ENCODE measurements at places on chromosomes 2 and 18.

- no peak for DNase-seq
These were observed 4.6 kb upstream of the ANKAR start for GRCh38 chr2:189669913-189670312.

DNA sequence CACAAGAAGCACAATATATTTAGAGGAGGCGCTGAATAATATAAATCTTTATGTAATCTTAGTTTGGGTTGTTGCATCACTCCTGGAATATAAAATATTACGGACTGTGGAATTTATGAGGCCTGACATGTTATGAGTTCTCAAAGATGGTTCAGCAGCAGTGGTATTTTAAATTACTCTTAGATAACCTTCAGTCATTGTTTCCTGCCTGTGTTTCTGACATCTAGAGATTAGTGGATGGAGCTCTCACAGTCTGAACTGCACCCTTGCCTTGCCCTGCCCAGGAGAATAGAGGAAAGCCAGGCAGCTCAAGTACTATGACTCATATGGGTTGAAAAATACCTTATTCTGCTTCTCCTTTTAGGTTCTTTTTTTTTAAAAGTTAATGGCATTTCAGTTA lies 70.0 kb downstream of the ACSL3 start:
- no peak for DNase-seq

DNA sequence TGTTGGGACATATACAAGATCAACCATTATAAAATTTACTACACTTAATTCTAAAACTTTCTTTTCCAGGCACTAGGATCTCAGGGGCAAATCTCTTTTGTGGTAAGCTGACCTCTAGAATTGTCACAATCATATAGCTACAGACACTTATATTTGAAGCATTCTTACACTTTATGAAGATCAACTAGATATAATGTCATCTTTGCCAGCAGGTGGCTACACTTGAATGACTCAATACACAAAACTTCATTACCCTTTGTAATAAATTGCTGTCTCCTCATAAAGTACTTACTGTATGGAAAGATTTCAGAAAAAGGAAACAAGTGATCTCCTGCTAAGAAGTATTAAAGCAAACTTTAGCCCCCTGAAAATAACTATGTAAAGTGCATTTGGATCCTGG lies 77.8 kb downstream of the RDH14 start:
- DNase-seq = no peak

DNA sequence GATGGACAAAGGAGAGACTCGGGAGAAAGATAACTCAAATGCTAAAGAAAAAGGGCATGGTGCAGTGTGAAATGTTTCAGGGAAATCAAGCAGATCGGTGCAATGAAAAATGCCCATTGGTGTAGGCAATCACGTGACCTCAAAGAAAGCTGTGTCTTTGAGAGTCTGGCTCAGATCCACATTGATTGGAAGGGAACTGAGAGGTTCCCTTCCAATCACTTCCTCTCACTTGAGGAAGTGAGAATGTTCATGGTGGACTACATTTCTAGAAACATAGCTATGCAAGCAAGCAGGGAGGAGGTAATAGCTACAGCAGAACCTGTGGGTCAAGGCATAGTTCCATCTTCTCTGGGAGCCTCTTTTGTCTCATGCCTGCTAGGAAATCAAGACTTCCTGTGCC lies 187.4 kb downstream of the LPIN1 start:
- no peak for DNase-seq

DNA sequence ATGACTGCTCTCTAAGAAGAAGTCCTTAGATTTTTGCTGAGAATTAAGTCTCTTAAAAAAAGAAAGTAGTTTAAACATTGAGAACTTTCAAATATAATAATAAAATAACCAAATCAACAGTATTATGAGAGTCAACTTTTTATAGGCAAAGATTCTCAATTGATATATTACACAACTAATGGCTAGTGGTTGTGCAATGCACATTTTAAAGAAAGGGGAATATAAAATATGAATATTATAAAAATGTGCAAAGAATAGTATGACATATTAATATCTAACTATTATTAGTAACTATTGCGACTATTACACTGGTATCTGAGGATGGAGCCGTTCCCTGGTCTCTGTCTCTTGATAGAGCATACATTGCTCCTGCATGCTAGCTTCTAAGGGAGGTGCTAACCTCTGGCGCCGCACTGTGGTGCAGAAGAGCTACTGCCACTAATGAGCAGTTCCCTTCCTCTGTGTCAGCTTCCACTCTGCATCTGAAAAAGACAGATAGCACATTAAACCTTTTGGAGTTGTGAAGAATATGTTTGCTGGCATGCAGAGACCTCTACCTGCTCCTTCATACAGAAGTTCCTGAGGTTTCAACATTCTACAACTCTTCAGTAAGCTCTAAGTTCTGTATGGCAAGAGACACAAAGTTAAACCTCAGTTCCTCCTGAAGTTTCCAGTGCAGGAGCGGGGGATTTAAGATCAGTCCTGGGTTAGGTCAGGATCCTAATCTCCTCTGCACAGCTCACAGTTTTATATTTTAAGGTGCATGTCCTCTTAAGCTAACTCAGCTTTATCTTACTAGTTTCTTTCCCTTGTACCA lies 3.5 kb upstream of the SLC9A2 start:
- DNase-seq = no peak

DNA sequence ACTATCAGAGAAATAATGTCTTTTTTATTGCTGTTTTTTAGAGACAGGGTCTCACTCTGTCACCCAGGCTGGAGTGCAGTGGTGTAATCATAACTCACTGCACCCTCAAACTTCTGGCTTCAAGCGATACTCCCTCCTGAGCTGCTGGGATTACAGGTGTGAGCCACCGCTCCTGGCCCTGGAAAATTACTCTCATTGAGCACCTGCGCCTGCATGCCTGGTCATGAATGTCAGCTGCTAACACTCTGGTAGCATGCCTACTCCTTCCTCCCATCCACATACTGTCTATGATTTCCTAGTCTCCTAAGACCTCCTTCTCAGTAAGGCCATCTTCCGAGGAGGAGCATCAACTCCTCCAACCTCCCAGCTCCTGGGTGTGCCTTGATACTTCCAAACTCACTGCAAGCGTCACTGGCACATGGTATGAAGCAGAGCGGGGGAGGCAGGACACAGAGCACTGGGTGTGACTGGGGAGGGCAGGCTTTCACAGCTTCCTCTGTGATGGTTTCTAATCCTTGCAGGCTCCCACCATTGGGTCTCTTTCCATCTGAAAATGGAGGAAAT lies 1.6 kb upstream of the MAP2 start:
- DNase-seq = no peak

- DNase-seq = no peak
These were observed 132.8 kb upstream of the TTC39C start for GRCh38 chr18:23881778-23882177.

- DNase-seq = no peak
These were observed 33.4 kb downstream of the DRC1 start for GRCh38 chr2:26435106-26435505.

- DNase-seq = no peak
These were observed 3.5 kb downstream of the TRIB2 start for GRCh38 chr2:12720278-12720620.

GRCh38 chr2:130342533-130343275 lies at the start of gene IMP4:
TSS of gene IMP4 (plus strand) at chr2:130342897. CDS start at chr2:130342933, 36 bp downstream.
- peak; percentile 98 for DNase-seq

DNA sequence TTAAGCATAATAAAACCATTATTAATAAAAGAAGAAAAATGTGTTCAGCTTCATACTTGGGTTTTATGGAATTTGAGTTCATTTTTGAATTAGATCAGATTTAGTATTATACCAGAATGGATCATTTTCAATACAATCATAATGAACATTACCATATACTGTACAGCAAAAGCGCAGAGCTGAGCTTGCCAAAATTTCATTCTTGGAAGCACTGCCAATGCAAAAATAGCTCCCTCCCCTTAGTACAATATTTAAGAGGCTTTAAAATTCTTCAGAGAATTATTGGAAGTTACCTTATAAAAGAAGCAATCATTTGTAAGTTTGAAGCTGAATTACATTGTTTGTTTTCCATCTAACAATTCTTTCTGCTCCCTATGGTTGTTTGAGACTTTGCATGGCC lies 938.1 kb upstream of the SLC39A10 start:
- no peak for DNase-seq

GRCh38 chr2:240258685-240259084 lies 118.2 kb upstream of the OTOS start:
- no peak for DNase-seq

DNA sequence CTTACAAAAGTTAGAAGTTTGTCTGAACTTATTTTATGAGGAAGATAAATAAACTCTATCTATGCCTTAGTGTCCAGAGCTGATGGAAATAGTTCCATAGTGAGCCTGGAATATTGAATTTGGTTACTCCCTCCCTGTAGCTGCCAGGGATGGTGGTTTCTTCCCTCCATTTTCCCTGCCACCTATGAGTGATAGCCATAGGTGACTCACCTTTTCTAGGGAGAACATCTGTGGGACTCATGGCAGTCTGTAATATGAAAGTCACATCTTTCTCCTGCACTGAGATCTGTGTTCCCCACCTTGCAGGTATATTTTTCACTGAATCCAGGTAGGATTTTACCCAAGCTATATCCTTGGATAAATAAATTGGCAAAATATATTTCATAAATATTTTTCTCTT lies 148.8 kb downstream of the TPGS2 start:
- no peak for DNase-seq

DNA sequence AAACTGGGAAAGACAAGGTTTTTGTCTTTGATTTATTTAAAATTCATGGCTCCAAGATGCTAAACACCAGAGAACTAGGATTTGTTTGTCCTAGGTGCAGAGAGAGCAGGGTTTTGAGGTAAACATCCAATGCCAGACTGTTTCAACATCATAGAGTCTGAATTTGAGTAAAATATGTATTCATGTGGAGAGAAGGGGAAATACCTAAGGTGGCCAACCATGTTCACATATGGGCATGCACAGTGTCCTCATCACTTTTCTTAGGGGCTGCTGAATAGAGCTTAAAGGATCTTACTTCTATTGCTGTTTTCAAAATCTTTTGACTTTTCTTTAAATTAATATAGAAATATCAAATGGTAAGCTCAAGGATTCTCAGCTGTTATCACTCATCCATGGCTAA lies 287.0 kb upstream of the CCDC68 start:
- no peak for DNase-seq

DNA sequence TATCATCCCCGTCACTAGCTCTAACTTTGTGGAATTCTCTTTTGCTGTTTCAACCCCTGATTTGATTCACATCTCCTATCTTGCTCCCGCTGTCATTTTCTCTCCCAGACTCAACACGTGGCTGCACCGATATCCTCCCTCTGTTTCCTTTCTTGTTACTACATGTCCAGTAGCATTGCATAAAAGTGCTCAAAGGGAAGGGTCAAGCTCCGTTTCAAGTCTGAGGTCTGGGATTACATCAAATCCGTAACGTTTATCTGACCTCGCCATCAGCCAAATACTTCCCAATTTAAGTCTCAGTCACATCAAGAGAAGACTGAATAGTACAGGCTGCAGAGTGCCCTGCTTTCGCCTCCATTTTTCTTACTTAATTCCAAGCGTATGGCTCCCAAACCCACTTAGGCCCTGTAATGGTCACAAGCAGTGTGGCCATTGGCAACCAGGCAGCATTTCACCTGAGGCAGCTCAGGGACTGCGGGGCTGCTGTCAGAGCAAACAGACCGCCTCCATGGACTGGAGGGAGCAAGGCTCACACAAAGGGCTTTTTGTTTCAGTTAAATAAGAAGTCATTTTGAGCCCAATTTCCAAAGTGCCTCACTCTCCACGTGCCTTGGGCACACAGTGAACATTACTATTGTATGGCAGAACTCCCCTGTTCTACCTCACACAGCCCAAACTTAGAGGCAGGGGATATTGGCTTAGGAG lies 217.8 kb downstream of the BCL11A start:
- DNase-seq = no peak

- no peak for DNase-seq
These were observed 57.4 kb downstream of the CELF4 start for GRCh38 chr18:37508207-37508606.

DNA sequence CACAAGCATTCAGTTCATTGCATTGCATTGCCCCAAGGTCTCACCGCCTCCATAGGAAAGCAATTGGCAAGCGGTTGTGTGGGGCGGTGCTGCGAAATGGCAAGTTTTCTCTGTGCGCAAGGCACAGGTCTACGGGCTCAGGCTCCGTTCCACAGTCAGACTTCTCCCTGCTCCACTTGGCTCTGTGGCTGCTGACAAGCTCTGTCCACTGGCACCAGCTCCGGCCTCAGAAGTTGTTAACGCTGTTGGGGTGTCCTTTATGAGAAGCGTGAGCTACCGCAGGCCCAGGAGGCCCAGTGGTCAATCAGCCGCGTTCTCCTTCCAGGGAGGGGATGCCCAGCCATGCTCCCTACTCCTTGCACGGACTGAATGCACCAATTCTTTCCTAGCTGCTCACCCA lies 87.0 kb upstream of the GATA6 start:
- DNase-seq = no peak

DNA sequence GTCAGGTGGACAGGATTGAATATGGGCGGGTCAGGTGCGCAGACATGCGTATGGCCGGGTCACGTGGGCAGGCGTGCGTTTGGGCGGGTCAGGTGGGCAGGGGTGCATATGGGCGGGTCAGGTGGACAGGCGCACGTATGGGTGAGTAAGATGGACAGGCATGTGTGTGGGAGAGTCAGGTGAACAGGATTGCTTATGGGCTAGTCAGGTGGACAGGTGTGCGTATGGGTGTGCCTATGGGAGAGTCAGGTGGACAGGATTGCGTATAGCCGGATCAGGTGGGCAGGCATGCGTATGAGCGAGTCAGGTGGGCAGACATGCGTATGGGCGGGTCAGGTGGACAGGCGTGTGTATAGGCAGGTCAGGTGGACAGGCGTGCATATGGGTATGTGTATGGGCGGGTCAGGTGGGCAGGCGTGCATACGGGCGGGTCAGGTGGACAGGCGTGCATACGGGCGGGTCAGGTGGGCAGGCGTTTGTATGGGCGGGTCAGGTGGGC lies 30.3 kb upstream of the KLF11 start:
- no peak for DNase-seq

Measured in bone marrow (tissue), 2 donors.